ENCODE measurements at places on chromosomes 12 and 14. TPM values are rescaled to one million over a fixed set of nuclear protein-coding genes. Genes with fewer than 3 reads are reported as not detected.

DNA sequence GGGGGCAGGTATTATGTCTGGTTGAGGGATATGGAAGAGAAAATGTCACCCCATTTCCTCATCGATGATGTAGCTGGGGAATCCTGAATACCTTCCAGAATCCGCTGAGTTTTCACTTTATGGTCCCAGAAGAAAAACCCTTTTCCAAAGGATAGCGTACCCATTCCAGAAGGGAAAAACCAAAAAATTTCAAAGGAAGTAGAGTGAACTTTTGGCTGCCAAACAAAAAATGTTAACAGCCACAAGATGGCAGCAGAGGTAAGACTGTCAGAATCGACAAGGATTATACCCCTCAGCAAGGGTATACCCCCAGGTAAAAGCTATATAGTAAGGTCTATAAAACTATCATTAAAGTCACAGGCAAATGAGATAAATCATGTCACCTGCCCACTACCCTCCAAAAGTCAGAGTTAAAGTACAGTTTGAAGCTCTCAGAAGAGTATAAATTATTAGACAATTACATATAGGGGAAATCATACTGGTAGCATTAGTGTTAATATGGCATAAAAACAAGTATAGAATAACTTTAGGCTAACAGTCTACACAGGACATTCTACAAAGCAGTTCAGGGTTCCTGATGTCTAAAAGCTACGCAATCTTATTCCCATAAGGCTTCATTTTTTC is 18.0 kb downstream of the ACIN1 start:
- H3K36me3 ChIP-seq: peaks cover 83% of the 10 kb centered on the region
- no peak overlapping the region for H3K4me3 ChIP-seq
- no peaks in the 10 kb centered on the region for H3K27me3 ChIP-seq
- H3K4me1 ChIP-seq: peaks cover 8% of the 10 kb centered on the region
- no peak overlapping the region for H3K27ac ChIP-seq
- no peak for DNase-seq

DNA sequence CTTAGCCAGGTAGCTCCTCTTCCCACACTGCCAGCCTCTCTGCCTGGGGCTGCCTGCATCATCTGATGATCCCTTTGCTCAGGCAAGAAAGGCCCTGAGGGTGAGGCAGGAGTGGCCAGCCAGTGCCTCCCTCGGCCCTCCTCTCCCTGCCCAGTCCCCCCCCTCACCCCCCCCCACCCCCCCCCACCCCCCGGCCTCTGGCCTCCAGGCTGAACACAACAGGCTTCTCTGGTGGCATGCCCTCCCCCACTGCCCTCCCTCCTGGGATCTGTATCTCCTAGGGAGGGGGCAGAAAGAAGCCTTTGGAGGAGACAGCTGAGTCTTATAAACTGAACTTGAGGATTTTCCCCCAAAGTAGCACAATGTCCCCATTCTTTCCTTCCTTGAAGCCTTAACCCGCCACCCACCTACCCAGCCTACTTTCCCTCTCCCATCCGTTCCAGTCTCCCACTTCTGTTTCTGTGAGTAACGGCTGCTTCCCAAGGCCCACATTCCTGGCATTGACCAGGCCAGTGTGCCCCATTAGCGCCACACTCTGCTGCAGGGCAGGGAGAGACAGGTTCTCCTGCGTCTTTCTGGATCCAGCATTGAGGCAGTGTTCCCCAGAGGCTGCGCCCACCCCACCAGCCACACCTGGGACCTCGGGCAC is 82.1 kb downstream of the B4GALNT3 start:
- DNase-seq: no peak
- H3K4me3 ChIP-seq: no peak overlapping the region
- peaks cover 6% of the 10 kb centered on the region for H3K4me1 ChIP-seq
- H3K27ac ChIP-seq: no peak overlapping the region

DNA sequence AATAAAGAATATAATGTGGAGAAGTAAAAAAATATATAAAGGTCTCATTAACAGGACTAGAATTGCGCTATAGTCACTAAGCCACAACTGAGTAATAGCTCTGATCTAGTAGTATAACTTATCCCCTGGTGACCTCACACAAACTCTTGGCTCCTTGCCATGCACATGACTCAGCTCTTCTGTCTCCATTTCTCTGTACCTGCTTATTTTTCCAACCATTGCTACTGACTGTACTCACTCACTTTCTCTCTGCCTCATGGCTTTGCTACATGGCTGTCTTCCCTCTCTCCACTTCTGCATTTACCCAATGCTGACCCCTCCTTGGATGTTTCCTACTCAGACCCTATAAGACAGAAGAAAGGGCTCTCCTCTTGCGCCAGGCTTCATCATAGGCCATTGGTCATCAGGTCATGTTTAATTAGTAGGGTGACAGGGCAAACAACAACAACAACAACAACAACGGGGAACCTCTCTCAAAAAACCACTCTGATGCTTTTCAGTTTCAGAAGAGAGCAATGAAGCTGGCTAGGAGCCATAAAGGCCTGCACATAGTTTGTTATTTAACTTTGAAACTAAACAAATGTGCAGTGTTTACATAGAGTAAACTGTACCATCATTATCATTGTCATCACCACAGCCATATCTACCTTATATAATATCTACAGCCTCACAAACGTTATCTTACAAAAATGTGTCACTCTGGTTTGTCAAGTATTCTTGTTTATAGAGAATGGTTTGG is 25.6 kb upstream of the KRAS start:
- no peaks in the 10 kb centered on the region for H3K27me3 ChIP-seq
- no peak overlapping the region for H3K4me3 ChIP-seq
- no peaks in the 10 kb centered on the region for H3K36me3 ChIP-seq
- no peak for DNase-seq
- peaks cover 18% of the 10 kb centered on the region for H3K4me1 ChIP-seq

GRCh38 chr12:5509557-5509956 is 77.6 kb downstream of the NTF3 start:
- H3K4me3 ChIP-seq: no peak overlapping the region
- no peak for DNase-seq
- H3K27ac ChIP-seq: no peak overlapping the region
- H3K36me3 ChIP-seq: no peaks in the 10 kb centered on the region

DNA sequence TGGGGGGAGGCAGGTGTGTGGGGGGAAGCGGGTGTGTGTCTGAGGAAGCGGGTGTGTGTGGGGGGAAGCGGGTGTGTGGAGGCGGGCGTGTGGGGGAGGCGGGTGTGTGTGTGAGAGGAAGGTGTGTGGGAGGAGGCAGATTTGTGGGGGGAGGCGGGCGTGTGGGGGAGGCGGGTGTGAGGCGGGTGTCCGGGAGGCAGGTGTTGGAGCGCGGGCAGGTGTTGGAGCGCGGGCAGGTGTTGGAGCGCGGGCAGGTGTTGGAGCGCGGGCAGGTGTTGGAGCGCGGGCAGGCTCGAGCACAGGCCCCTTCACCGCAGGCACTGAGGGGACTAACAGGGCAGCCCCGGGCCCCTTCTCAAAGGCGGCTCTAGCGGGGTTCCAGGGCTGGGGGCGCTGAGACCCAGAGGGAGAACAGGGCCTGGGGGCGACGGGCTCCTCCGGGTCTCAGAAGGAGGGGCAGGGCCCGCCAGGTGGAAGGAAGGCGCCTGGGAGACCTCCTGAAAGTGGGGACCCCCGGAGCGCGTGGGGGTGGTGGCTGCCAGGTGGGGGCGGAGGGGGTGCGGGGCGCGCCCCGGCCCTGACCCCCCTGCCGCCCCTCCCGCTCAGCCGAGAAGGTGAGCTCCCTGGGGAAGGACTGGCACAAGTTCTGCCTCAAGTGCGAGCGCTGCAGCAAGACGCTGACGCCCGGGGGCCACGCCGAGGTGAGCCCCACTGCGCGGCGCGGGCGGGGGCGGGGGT is 3.2 kb downstream of the CRIP2 start:
- H3K4me1 ChIP-seq: peaks cover 21% of the 10 kb centered on the region
- H3K4me3 ChIP-seq: no peak overlapping the region
- no peak for DNase-seq
- peaks cover 34% of the 10 kb centered on the region for H3K27me3 ChIP-seq
- peaks cover 5% of the 10 kb centered on the region for H3K36me3 ChIP-seq

DNA sequence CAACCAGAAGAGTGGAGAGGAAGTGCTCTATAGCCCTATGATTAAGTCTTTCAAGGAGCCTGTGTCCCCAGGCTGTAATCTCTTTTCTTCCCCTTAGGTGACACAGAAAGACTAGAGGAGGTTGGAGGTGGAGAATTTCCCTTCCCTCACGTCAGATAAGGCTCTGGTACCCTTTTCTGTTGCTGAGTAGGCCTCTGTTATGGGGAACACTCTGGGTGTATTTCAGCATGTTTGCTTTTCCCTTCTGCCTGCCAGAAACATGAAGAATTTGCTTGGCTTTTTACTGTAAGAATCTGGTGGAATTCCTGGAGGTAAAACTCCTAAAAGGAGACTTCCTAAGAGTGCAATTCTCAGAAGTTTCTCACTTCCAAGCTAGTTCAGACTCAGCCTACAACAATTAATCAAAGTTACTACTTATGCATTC is 58.3 kb downstream of the SIX1 start:
- H3K4me3 ChIP-seq: no peak overlapping the region
- no peaks in the 10 kb centered on the region for H3K4me1 ChIP-seq
- DNase-seq: no peak
- peaks cover 9% of the 10 kb centered on the region for H3K27me3 ChIP-seq

GRCh38 chr12:109840305-109841074 is 7.3 kb upstream of the TRPV4 start:
- H3K4me3 ChIP-seq: no peak overlapping the region
- no peaks in the 10 kb centered on the region for H3K4me1 ChIP-seq
- no peak overlapping the region for H3K27ac ChIP-seq

BCAT1 gene
- total RNA-seq: 12.7 TPM

OTX2 gene
- total RNA-seq: not detected

- DNase-seq: no peak
- peak overlapping the region; percentile 22 for H3K4me3 ChIP-seq
- peaks cover 28% of the 10 kb centered on the region for H3K4me1 ChIP-seq
- H3K36me3 ChIP-seq: no peaks in the 10 kb centered on the region
Observed at GRCh38 chr14:75258079-75258802, 20.4 kb upstream of the FOS start.

GRCh38 chr14:75223664-75224154 is 47.3 kb upstream of the TMED10 start:
- H3K4me3 ChIP-seq: no peak overlapping the region
- no peaks in the 10 kb centered on the region for H3K36me3 ChIP-seq
- no peak overlapping the region for H3K27ac ChIP-seq
- H3K4me1 ChIP-seq: peaks cover 16% of the 10 kb centered on the region
- peaks cover 18% of the 10 kb centered on the region for H3K27me3 ChIP-seq
- no peak for DNase-seq

GLT1D1 gene
- 3.2 TPM for total RNA-seq

TOMM20L gene
- not detected for total RNA-seq

All from activated T-helper 2 cell treated with anti-CD3 and anti-CD28 coated beads, Interferon-gamma antibody, Interleukin-2, Interleukin-4, amounts not matched to agents 10 μg/mL and 5 μg/mL and 100 μg/mL, durations not matched to agents 14 hours and 24 hours and 36 hours (primary cell).